CD8-positive, alpha-beta T cell (primary cell): ENCODE measurements at places on chromosomes 4 and X. TPM values are rescaled to one million over a fixed set of nuclear protein-coding genes. Genes with fewer than 3 reads are reported as not detected.

DNA sequence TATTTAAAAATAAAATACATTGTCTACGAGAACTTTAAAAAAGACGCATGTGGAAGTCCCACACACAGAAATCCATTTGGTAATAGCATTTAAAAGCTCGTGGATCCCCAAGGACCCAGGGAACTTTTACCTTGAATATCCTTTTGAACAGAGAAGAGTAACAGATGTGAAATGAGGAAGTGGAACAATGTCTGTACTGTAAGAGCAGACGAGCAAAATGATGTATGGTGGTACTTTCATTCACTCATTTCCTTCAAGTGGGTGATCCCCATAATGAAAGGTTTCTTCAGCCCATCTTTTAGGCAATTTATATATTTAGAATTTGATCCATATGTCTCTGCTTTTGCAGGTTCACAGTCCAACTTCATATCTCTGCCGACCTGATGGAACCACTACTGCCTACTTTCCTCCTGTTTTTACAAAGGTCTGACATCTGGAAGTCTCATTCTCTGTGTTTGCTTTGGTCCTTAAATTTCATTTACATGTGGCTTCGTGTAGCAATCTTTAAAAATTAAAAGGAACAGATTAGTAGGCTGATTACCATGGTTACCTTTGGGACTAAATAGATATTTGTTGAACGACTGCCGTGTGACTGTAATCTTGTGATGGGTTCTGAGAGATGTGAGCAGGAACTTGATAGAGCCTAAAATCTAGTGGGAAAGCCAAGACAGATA is 188.4 kb downstream of the PALLD start:
- DNase-seq: no peak

- peak; percentile 60 for DNase-seq
Observed at GRCh38 chrX:49001521-49002090, 458 bp downstream of the GRIPAP1 start.

DNA sequence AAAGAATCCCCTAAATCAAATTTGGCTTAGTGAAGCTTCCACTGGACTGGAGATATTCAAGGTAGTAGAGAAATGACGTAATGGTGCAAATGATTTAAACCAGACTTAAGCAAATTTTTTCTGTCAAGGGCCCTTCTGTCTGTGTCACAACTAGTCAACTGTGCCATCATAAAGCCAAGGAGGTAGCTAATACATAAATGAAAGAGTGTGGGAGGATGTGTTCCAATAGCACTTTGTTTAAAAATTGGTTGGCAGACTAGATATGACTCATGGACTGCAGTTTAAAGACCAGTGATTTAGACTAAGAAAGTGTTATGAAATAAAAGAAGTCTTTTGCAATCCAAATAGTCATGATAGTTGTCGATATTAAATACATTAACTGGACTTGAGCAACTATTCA is 24.3 kb upstream of the TEX13C start:
- DNase-seq: no peak

DNA sequence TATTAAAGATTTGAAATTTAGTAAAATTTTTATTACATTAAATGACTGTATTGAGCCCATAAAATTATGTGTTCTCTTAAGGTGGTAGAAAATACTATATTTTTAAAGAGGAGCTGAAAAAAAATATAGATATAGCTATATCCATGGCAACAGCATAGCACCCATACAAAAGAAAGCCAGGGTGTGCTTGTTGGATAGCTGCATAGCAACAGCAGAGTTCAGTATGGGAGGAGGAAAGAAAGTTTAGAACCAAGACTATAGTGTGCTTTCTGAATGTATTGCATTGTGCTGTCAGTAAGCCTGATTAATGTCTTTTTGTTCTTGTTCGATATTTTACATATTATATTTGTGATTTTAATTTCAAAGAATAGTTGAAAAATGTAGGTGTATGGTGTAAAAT is 78.4 kb downstream of the GRID2 start:
- no peak for DNase-seq

DNA sequence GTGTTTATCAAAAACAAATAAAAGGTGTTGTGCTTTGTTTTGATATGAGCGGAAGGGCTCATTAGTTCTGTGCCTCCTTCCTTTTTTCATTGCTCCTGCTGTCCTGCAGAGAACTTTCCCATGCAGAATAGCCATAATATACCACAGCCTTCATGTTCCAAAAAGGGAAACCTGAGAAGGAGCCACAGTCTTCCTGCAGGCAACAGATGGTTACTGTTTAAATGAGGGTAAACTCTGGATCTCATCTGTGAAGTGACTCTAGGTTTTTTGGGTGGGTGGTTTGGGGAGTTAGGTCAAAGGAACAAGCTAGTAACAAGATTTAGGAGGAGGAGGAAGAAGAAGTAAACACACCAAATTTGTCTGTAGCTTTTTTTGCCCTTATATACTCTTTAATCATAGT is 131.8 kb downstream of the BMPR1B start:
- no peak for DNase-seq

- DNase-seq: no peak
Observed at GRCh38 chr4:133624744-133625143, 475.6 kb downstream of the PCDH10 start.

NLGN3 gene
- total RNA-seq: 4.6 TPM

GUCY1A1 gene
- not detected for total RNA-seq
